Effector CD4-positive, alpha-beta T cell (primary cell): ENCODE measurements at places on chromosomes 11 and 22.

GRCh38 chr11:77175869-77176539 is 48.0 kb downstream of the MYO7A start:
- no peak for DNase-seq

GRCh38 chr22:40348025-40348658 is 1.8 kb downstream of the ADSL start:
- DNase-seq: peak; percentile 55

- DNase-seq: peak; percentile 85
Observed at GRCh38 chr11:10750838-10751580, at the start of gene CTR9. CTR9 (plus strand) TSS chr11:10751246; CDS start chr11:10751413, 167 bp downstream.

- DNase-seq: no peak
Observed at GRCh38 chr11:23021287-23021863, 161.1 kb upstream of the CCDC179 start.

GRCh38 chr22:25774575-25775026 is 32.6 kb downstream of the MYO18B start:
- no peak for DNase-seq

- no peak for DNase-seq
Observed at GRCh38 chr11:35794850-35795249, 132.3 kb downstream of the TRIM44 start.

- DNase-seq: no peak
Observed at GRCh38 chr11:59754494-59754858, 700 bp upstream of the STX3 start.

DNA sequence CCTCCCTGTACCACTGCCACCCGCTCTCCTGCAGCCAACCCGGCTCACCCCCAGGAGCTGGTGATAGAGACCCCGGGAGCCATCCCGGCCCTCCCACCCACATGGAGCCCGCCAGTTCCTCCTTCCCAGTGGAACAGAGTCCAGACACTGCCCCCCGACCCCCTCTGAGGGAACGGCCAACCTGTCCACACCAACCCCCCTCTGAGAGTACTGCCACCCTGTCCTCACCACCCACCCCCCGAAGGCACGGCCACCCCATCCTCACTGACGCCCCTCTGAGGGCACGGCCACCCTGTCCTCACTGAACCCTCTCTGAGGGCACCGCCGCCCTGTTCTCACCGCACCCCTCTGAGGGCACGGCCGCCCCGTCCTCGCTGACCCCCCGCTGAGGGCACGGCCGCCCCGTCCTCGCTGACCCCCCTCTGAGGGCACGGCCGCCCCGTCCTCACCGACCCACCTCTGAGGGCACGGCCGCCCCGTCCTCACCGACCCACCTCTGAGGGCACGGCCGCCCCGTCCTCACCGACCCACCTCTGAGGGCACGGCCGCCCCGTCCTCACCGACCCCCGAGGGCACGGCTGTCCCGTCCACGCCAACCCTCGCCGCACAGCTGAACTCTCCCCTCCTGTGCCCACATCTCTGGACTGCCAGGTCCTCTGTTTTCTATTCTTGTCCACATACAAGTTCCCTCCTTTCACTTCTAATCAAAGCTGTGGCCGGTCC is 18.0 kb downstream of the TOLLIP start:
- no peak for DNase-seq

DNA sequence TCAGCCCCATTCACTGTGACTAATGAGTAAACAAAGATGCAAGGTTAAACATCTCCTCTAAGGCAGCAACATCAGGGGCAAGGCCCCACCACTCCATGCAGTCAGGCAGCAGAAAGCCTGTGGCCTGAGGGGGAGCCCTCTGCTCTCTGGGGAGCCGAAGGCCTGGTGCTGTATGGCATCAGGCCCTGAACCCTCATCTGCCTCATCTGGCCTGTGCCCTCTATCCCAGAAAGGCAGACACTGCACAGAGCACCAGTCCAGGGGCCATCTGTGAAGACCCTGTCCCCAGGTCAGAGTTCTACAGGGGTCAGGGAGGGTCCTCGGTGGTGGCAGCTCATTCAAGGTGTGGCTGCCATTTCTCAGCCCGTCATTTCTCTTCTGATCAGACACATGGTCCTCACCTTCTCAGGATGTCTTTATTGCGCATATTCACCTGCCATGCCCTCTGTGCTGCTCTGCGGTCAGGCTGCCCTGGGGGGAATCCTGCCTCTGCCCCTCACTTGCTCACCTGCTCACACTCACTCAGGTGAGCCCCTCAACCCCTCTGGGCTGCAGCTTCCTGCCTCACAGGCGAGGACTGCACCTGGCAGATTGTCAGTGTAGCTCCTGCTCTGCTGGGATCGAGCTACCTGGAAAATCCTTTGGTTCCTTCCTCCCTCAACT is 103.1 kb upstream of the PITPNB start:
- no peak for DNase-seq

DNA sequence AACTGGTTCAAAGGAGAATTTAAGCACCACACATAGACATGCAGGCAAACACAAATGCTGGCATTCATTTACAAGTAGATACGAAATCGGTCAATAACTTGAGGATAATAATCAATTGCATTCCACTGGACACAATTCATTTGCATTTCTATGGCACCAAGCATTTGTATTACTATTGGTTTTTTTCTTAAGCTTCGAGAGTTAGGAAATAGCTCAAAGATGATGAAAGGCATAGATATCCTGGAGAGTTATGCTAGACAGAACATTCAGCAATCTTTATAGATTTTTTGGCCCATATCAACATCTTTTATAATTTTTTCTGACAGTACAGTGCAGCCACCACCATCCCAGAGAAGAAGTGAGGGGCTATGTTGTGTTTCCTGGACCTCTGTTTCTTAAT is 544.4 kb downstream of the MIAT start:
- no peak for DNase-seq

DNA sequence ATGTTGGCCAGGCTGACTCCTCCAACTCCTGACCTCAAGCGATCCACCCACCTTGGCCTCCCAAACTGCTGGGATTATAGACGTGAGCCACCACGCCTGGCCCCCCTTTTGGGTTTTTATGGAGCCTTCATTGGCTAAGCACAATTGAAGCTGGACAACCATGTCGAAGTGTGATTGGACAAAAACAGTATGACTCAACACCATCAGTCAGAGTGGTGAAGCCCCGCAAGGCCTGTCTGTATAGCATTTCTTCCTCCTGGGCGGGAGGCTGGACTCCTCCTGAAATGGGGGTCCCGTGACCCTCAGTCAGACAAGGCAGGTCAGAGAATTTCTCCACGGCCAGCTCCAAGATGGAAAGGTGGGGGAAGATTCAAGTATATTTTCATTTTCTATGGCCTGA is 3.1 kb upstream of the PARVB start:
- no peak for DNase-seq

DNA sequence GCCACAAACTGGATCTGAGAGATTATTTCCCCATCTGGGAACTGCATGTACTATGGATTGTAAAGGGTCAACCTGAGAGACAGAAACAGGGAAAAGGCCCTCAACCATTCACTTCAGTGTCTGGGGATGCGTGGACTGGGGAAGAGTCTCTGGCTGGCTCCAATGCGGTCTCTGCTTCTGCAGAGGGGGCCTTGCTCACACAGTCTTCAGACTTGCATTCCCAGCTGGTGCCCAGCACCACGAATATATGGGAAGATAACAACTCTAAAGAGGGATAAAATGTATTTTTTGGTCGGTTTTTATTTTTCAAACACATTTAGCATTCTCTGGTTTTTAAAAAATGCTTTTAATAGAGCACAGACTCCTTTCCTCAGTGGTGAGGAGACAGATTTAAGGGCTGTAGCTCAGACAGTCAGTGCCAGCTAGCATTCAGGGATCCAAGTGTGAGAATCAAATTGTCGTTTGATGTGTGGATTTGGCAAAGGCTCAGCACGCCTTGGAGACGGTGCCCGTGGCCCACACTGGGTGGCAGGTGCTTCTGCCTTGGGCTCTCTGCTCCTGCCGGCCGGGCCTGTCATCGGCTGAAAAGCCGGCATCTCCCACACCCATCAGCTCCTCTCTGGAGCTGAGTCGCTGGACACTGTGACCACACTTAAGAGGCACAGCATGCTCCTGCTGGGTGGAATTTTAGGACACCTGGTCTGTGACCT is 8.0 kb upstream of the EFCAB6 start:
- DNase-seq: no peak

DNA sequence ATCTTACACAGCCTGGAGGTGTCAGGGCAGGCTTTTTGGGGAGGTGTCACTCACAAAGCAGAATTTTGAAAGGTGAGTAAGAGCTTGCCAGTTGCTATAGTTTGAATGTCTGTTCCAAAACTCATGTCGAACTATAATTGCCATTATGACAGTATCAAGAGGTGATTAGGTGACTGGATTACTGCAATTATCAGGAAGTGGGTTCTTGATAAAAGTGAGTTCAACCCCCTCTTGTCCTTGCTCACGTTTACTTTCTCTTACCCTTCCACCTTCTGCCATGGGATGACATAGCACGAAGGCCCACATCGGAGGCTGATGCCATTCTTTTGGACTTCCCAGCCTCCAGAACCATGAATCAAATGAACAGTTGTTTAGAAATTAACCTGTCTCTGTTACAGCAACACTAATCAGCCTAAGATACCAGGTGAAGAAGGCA is 4.7 kb upstream of the C11orf86 start:
- no peak for DNase-seq

DNA sequence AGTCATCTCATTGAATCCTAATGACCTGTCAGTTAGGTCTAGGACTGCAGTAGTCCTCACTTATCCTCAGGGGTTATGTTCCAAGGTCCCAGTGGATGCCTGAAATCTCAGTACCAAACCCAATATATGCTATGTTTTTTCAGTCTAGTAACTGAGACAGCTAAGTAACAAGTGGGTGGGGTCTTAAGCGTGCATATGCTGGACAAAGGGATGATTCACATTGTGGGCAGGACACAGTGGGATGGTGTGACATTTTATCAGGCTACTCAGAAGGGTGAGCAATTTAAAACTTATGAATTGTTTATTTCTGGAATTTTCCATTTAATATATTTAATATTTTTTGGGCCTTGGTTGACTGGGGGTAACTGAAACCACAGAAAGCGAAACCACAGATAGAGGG is 29.0 kb downstream of the DDX10 start:
- no peak for DNase-seq

GRCh38 chr11:65571940-65572339 is 398 bp upstream of the FAM89B start:
- no peak for DNase-seq

DNA sequence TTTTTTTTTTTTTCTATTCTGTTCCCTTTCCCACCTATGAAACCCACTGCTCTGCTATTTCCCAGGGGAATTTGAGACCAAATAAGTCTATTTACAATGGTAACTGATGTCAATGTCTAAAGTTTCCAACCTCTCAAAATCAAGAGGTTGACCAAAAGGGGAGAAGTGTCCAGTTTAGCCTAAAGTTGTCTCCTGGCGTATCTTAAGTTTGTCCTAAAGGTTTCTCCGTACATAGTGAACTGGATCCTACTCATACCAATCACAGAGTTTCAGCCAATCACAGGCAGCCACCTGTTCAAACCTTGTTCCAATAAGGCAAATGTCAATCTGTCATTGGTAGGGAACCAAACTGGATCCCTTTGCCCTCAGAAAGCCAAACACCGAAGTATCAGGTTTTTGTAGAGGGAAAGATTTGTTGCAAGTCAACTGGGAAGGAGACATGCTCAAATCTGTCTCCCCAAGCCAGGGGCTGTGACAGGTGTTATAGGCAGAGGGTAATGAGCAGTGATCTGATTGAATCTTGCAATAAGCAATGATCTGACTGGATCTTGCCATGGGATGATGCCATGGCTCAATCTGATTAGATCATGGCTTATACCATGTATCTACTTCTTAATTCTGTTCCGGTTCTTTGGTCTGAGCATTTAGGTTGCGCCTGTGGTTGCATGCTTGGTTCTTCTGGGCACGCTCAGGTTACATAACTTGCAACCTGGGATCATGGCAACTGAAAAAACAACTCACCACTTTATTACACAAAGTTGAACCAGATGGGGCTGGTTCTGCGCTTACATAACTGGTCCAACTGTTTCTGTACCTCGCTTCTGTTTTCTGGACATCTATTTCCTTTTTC is 1.1 kb upstream of the VPS37C start:
- DNase-seq: no peak

GRCh38 chr22:45233386-45233785 is 7.3 kb downstream of the KIAA0930 start:
- no peak for DNase-seq

- DNase-seq: no peak
Observed at GRCh38 chr22:23537416-23537815, 42.7 kb downstream of the IGLL1 start.

- DNase-seq: no peak
Observed at GRCh38 chr22:46225631-46226030, 24.5 kb downstream of the CDPF1 start.

GRCh38 chr11:87431392-87431791 is 393.7 kb downstream of the TMEM135 start:
- no peak for DNase-seq

- DNase-seq: no peak
Observed at GRCh38 chr11:69209038-69209350, 53.3 kb downstream of the SMIM38 start.

DNA sequence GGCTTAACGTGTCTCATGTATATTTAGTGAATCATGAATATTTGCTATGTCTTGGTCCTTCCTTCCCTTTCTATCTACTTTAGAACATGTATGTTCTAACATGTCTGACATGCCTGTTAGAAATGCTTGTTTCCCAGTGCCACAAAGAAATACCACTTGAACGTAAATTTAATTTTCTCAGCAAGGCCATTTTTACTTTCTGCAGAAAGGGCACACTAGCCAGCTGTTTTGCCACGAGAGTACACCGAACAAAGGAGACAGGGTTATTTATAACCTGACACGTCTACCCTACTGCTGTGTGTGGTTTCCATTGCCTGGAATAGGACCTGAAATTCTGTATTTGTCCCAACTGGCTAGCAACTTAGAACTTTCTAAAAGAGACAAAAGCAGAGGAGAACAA is 7.4 kb upstream of the ZBTB44 start:
- no peak for DNase-seq

DNA sequence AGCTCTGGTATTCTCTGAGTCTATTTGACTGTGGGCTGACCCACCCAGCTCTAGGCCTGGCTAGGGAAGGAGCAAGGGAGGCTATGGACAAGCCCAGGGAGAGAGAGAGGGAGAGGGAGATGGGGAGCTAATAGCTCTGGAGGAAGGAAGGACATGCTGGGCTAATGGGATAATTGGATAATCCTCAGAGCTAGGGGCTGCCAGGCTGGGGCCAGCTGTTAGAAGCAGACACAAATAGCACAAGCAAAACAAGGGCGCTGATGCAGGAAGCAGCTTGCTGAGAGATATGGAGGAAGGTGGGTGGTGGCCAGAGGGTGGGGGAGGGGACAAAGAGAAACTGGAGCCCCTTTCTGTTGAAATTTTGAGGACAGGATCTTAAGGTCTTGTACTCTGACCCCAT is 23.2 kb downstream of the ADORA2A start:
- DNase-seq: no peak

DNA sequence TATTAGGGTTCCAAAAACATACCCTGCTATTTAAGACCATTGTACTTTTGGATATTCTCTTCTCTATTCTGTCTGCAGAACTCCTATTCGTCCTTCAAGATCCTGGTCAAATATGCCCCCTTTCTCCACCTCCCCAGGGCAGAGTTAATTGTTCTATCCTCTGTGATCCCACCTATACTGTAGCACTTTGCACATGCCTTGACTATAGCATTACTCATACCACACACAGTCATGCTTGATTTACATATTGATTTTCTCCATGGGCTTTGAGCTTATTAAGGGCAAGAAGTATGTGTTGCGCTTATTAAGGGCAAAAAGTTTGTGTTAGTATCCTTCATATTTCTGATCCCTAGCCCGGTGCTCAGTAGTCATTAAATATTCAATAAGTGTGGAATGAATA is 263.7 kb upstream of the CADM1 start:
- DNase-seq: no peak

- DNase-seq: no peak
Observed at GRCh38 chr22:19674929-19675253, 39.4 kb upstream of the SEPTIN5 start.
